ENCODE measurements at places on chromosomes 5 and 9. TPM values are rescaled to one million over a fixed set of nuclear protein-coding genes. Genes with fewer than 3 reads are reported as not detected.

Gene AP3B1
- 31.3 TPM for total RNA-seq

Gene PCDHB4
- total RNA-seq: 0.06 TPM

Gene SH3GLB2
- total RNA-seq: 55.6 TPM

Gene LURAP1L
- 18.6 TPM for total RNA-seq

Gene MYOT
- not detected for total RNA-seq

All from A549 treated with CORT108297 at 1 μM for 4 hours (cell line).